ENCODE measurements at places on chromosomes 4 and X.

GRCh38 chrX:43731086-43731485 is 75.0 kb downstream of the MAOA start:
- DNase-seq: no peak

- no peak for DNase-seq
These were observed 4.1 kb downstream of the HDAC8 start for GRCh38 chrX:72568406-72569092.

- DNase-seq: no peak
These were observed 42.1 kb upstream of the UGT2B10 start for GRCh38 chr4:68773699-68774098.

DNA sequence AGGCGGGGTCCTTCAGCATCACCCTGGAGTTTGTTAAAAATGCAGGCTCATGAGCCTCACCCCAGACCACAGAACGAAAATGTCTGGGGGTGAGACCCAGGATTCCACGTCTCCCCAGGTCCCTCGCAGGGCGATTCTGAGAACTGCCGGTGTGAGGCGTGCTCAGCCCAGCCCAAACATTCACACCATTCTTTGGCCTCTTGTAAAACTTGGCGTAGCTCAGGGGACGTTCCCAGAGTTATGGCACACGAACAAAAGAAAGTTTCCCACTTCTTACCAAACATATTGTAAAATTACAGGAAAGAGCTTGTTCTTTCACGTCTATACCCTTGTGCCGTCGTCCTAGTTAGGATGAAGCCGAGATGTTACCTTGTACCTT is 12.9 kb downstream of the CD99 start:
- no peak for DNase-seq

DNA sequence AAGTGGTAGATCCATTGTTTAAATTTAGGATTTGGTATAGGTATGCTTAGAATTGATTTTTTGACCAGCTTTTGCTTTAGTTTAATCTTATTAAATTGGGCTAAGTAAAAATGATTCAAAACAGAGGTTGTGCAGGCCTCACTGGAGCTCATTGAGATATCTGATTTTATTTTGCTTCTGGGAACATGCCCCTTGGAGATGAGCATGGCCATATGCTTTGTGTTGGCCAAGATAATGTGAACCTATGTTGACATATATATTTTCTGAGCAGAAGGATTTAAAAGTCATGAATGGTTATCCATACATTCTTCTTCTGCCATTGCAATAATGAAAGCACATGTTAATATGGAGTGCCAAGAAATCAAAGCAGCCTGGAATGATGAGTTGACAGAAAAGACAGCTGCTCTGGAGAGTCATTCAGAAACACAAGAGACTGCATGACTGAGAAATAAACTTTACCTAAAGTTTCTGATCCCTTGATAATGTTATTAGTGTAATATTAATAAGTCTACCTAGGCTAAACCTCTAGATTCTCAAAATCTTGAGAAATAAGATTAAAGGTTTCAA is 489.7 kb upstream of the GNPDA2 start:
- DNase-seq: no peak

DNA sequence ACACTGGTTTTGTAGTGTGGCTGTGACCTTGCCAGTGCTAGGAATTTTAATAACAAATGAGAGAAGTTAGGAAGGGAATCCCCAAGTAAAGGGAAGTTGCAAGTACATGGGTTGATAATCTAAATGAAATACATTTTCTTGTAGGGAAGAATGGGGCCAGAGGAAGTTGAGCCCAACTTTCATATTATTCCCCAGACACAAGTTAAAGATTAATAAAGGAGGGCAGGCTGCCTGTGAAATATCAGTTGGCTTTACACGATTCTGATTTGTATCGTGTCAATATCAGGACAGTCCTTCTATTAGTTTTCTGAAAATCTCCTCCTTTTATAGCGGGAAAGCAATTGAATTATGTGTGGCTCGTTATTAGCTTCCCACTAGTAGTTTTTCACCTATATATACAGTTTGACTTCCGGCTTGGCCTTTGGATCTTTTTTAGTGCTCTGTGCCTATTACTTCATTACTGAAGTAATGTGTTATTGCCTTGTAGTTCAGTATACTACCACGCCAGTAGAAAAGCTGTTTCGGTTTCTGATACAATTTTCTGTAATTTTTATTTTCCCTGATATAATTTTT is 1.7 kb downstream of the PDLIM5 start:
- DNase-seq: no peak

- DNase-seq: peak; percentile 45
These were observed 449.8 kb downstream of the INPP4B start for GRCh38 chr4:142396279-142396678.

DNA sequence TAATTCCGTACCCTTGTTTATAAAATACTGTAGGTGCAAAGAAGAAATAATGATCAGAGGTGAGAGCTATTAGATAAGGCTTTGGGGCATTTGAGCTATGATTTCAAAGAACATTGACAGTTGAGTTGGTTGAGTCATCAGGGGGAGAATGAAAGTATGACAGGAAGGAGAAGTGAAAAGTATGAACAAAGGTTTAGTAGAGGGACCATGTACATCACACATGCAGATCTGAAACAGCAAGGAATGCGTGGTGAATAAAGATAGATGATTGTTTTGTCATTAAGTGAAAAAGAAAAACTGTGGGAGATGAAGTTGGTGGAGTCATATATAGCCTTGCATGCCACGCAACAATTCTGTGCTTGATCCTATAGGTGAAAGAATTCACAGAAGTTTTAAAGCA is 163.1 kb downstream of the ARAP2 start:
- DNase-seq: no peak

GRCh38 chrX:38561951-38562719 is 793 bp downstream of the TSPAN7 start:
- no peak for DNase-seq

- no peak for DNase-seq
These were observed 562 bp downstream of the AKAP17A start for GRCh38 chrX:1591863-1592469.

DNA sequence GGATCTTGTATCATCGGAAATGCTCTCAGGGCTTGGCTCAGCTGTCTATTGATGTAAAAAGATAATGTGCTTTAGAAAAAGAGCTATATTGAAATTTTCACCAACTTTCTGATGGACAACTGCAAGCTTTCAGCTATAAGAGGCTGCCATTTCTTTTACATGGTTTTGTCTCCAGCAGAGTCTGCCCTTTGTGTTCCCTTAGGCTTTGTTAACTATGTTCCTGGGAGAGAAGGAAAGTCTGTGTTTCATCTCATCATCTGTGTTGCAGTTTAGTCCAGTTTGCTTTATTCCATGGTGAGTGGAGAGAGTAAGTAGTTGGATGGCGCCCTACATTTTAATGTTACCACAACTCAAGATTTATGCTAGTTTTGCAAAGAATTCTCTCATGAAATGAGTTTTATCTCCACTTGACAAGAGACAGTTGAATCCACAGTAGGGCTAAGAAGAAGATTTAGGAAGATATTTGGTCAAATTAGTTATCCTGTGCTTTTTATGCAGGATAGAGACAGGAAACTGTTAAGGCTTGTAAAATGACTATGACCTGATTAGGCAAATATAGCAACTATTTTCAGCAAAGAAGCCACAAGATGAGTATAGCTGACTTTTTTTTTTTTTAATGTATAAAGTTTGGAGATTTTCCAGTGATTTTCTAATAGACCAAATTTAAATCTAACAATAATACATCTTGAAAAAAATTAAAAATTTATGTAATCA is 16.5 kb downstream of the SEPTIN11 start:
- DNase-seq: no peak

- DNase-seq: no peak
These were observed 274 bp upstream of the ERVMER34-1 start for GRCh38 chr4:52751487-52751911.

DNA sequence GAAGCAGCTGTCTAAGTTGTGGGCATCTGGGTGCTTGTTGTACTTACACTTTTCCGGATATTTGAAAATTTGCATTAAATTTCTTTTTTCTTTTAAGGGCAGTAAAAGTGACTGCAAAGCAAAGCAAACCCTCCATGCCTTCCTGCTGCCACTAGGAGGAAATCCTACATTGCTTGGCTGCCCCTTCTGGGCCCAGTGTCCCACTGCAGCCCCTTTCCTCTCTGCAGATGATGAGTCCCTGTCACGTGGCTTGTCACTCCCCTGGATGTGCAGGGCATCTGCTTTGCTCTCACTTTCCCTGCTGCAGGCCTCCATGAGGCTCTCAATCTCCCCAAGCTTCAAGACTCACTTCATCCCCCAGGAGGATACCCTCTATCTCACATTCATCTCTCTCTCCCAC is 12.7 kb downstream of the TSR2 start:
- peak; percentile 14 for DNase-seq

GRCh38 chr4:77820649-77821561 is 1.7 kb upstream of the CNOT6L start:
- no peak for DNase-seq

GRCh38 chr4:178681871-178682270 is 1239.6 kb upstream of the AGA start:
- DNase-seq: no peak

- DNase-seq: no peak
These were observed 67.5 kb upstream of the LEF1 start for GRCh38 chr4:108236264-108236663.

DNA sequence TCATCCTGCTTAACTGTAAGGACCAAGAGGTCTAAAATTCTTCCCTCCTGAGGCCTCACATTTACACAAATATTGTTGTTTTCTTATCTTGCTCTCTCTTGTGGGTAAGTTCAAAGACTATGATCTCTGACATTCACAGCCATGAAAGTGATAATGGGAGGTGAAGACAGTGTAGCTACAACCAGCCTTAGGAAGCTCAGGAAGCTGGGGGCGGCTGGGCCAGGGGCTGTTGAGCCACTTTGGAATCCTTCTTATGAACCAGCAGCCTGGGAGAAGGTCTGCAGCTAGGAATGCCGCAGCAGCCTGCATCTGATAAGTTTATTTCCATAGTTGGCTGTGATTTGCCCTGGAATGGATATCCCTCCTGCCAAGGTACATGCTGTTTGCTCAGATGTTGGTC is 316.2 kb downstream of the STIM2 start:
- DNase-seq: no peak

DNA sequence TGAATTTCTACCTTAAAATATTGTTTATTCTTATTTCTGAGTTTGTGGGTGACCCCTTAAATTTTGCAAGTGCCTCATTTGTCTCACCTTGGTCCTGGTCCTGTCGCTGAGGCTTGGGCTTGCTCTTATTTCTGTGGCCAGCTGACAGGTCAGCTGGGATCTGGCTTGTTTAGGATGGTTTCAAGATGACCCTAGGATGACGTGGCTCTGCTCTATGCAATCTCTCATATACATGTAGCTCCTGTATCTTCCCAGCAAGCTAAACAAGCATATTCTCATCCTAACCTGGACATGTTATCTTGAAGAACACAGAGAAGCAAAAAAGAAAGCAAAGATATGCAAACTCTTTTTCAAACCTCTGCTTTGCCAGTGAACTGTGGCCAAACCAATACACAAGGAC is 158.4 kb downstream of the BANK1 start:
- DNase-seq: no peak

DNA sequence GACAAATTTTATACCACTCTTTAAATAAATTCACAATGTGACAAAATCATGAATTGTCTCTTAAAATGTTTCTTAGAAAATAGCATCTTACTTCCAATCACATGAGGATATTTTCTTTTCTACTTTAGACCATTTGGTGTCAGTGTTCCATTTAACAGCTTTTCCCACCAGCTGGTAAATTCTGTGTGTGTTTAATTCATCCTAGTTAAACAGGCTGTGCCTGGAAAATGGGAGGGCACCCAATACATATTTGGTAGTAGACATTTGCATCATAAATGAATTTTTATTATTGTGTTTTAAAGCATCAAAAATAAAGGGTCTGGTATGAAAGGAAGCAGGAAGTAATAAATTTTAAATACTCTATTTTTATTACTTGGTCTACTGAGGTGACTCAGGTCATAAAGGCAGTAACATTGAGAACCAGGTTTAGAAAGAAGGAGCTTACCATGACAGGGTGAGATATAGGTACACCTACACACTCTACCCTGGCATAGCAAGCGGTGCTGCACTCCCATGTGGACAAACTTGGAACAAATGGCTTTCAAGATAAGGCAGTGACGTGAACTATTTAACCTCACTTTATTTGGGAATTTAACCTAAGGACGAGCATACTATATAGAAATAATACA is 344.5 kb downstream of the BMPR1B start:
- DNase-seq: no peak

GRCh38 chr4:22986262-22986661 is 293.5 kb downstream of the GBA3 start:
- no peak for DNase-seq

- DNase-seq: no peak
These were observed 122.6 kb upstream of the VCX3B start for GRCh38 chrX:8341814-8342590.

GRCh38 chrX:123350226-123350625 is 166.1 kb downstream of the GRIA3 start:
- no peak for DNase-seq

DNA sequence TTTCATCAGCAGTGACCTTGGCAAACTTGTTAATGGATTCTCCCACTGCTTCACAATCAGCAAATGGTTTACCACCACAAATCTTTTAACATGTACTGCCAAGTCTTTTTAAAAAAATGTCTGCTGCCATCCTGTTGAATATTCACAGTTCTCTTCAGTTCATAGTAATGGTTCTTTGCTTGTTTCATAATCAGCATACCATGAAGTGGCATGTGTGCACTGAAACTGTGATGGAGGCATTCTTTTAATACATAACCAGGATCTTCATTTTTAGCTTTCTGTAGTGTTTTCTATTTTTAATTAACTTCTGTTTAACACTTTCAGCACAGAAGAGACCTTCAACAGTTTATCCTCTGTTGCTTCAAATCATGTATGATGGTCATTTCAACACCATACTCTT is 230.1 kb upstream of the ARSJ start:
- DNase-seq: no peak

DNA sequence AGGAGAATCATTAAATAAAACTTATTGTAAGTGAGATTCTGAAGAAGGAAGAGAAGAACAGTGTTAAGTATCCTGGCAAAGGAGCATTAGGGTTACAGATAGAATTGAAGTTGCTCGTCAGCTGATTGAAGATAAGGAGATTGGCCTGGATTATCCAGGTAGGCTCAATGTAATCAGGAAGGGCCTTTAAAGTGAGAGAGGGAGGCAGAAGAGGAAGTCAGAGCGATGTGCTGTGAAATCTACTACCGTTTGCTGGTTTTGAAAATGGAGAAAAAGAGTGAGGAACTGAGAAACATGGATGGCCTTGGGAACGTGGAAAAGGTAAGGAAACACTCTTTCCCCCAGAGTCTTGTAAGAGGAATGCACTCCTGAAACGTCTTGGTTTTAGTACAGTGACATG is 245.7 kb downstream of the ANTXR2 start:
- no peak for DNase-seq

GRCh38 chr4:75525910-75526309 is 11.6 kb downstream of the THAP6 start:
- DNase-seq: no peak

- DNase-seq: no peak
These were observed 9.1 kb upstream of the FGFR3 start for GRCh38 chr4:1783970-1784369.

GRCh38 chr4:151182455-151182996 is 83.1 kb downstream of the RPS3A start:
- no peak for DNase-seq

- no peak for DNase-seq
These were observed 28.4 kb downstream of the LEF1 start for GRCh38 chr4:108140328-108140727.

Data from fibroblast of upper back skin (primary cell).